Dorsolateral prefrontal cortex (tissue), 122 donors: ENCODE measurements at places on chromosomes 6 and 20.

DNA sequence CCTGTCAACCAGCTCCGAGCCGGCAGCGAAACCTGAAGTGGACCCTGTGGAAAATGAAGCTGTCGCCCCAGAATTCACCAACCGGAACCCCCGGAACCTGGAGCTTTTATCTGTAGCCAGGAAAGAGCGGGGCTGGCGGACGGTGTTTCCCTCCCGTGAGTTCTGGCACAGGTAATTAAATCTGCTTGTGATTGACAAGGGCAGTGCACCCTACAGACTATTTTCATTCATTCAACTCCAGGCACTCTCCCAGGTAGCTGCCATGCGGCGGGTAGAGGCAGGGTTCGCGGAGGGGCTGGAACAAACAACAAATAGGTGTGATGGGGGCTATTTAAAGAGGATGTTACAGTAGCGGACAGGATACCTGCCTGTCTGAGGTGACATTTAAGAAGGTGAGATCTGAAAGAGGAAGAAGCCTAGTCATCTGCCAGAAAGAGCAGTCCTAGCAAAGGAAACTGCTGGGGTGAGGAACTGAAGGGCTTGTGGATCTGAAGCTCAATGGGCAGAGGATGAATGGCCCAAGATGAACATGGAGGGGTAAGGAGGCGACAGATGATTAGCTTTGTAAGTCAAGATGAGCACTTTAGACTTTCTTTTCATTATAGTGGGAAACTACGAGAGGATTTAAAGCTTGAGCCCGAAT lies 810 bp downstream of the MRPL18 start:
- no peak for DNase-seq

- no peak for DNase-seq
Measured at GRCh38 chr6:12474167-12475140, 184.3 kb downstream of the EDN1 start.

DNA sequence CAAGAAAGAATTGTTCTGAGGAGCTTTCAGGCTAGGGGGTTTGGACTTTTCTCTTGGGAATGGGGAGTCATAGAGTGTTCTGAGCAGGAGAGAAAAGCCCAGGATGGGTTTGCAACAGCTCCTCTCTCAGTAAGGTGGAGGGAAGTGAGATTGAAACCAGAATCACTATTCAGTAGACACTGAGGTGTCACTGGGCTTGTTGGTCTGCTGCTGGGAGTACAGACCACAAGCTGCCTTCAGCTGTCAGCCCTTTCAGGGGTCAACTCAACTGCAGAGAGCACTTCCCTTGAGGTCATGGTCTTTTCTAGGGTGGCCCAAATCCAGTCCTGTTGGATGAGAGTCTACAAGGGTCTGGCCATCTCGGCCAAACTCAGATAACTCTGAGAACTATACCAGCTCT lies 12.9 kb upstream of the FOXA2 start:
- no peak for DNase-seq

DNA sequence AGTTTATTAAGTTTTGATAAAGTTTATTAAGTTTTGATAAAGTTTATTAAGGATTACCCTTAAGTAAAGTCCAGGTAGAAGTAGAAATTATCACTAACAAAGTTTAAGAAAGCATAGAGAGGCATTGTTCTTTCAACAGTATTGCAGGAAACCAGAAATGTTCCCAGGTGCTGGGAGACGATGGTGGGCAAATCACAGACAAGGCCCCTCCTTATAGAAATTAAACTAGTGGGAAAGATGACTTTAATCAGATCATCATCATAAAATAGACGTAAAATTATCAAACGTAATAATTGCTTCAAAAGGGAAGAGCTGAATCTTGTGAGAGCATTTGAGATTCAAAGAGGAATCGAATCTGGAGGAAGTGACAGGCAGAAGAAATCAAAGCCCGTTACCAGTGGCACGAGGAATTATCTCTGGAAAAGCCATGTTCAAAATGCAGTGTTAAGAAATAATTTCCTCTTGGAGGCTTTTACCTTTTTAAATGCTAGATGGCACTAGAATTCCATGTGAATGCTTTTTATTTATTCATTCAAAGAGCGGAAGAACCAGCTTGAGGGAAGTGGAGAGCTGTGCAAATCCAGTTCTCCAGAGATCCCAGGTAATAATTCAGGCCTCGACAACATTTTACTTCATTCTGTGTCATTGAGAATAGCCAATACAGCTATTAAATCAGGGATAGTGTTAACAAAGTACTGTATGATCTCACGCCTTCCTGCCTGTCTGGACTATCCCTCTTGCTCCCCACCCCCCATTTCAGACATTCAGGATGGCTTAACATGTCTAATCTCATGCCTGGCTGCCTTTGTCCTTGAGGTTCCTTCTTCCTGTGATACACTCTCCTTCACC lies 1.0 kb upstream of the APMAP start:
- DNase-seq: peak; percentile 21

DNA sequence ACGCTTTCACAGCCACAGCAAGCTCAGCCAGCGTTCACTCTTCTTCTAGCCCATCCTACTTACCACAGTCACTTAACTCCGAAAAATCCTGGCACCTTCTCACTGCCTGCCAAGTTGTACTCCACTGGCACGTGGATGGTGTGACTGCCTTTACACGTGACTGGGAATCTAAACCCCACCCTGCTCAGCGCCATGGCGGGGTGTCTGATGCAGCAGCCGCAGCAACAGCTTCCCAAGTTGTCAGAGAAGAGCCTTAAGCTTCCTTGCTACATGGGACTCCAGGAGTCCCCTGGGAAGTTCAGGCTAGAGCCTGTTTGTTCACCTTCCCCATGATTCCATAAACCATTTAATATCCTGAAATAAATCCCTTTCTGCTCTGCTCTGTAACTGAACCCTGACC lies 61.9 kb upstream of the FOXC1 start:
- DNase-seq: no peak

DNA sequence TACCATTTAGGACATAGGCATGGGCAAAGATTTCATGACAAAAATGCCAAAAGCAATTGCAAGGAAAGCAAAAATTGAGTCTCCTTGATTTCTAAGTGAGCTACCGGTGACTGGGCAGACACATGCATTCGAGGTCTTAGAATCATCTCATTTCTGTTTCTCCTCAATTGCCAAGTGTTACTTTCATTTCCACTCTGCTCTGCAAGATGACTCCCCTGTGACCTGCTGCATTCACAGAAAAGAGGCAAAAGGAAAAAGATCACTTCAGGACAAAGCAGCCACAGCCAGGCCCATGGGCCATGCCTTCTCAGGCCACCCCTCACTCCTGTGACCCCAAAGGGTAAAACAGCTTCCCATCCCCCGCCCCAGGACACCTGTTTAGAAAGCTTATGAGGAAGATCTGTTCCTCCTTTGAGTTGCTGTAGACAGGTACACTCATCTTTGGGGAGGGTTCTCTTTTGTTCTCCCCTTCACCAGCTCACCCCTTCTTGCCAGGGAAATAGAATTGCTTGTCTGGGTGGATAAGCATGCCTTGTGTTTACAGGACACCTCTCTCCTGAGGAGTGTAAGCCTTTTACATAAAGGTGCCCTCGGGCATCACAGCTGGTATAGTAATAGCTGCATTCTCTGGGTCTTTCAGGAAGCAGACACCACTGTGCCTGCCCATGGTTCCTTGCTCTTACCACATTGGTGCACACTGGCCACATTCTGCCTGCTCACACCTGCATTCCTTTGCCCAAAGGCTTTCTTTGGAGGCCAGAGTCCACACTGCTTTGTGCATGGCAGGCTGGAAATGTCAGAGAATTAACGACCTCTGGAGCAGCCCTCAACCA lies 105.0 kb downstream of the SLC24A3 start:
- no peak for DNase-seq

DNA sequence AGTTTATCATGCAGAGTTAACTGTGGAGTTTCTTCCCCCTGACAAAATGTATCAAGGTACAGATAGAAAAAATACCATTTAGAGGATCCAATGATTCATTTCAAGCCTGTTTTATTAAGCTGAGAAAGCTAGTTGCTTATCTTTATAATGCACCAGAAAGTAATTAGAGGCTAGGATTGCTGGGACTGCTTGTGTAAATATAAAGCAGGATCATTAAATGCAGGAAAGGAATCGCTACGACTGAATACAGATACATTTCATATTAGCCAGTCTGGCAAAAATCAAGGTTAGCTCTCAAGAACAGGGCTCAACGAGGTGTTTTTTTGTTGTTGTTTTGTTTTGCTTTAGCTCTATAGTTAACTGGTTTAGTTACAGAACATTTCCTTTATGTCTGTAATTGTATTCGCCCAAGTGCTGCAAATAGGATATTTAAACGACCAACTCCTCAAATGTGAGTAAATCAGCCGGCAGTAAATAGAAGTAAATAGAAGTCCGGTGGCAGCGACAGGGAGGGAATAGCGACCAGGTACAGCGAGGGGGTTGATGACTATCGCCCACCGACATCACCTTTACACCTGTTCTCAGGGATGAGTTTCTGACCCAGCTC lies 748 bp downstream of the UBE2J1 start:
- DNase-seq: no peak

DNA sequence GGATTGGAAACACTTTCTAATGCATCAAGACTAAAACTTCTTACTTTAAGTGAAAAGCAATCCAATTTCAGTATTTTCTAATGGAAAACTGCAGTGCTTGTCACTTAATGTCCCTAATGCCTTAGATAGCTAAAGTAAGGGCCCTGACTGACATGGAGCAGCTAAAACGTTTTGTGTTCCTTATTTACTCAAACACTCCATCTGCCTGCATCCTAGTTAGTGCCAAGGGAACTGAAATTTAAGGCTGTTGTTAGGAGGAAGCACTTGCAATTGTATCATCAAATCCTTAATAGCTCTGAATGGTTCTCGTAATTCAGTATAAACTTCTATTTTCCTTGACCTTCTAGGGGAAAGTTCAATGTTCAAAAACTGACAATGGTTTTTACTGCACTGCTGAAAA lies 127.4 kb downstream of the GJA10 start:
- no peak for DNase-seq

DNA sequence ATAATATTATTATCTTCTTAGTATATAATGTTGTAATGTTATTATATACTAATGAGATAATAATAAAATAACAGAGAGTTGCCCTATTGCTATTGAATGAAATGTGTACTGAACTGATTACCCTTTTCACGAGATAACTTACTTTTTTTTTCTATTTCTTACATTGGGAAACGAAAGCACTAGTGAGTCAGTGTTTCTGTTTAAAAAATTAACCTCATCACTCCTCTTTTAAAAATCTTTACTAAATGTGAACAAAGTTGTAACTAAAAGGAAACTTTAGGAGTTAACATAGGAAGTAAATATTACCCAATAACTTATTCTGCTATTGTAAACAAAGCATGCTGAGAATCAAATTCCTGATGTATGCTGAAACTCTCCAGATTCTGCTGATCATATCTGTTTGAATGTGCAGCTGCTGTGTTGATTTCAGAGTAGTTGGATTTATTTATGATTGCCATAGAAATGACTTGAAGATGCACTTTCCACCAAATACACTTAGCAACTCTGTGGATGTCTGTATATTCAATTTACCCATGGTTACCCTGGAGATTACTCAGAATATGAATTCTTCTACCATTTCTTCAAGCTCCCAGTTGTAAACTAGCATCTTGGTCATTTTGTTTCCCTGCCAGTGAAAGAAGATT lies 523.4 kb downstream of the TENT5A start:
- no peak for DNase-seq

DNA sequence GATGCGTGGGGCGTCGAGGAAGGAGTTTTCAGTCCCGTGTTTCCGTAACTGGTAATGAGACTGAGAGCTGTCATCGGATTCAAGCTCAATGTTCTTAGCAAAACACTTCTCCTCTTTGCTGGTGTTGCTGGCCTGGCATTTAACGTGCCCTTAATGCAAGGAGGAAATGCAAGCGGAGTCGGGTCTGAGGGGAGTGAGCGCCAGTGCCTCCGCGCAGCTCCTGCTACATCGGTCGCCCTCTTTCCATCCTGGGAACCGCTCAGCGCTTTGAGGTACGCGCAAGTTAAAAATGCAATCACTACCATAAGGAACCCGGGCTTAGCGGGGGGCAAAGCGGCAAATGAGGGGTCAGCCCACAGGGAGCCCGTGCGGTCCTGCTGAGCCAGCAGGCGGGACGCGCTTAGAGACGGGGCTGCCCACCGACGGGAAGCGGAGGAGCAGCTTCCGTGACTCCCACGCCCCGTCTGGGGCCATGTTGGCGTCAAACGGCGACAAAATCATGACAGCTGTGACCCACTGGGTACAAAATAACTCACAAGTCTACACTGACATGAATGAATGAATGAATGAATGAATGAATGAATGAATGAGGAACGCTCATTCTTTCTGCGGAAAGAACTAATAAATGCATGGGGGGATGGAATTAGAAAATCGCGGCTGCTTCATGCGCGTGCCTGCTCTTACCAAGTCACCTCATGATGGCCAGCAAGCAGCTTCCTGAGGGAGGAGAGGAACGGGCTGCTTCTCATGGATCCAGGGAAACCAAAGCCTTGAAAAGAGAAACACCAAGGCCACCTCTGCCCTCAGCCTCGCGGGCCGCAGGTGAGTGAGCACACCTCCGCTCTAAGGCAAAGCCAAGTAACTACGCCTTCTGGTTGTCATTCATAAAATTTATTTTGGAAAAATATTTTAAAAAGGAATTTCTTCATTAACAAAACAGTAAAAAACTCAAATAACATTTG lies 9.3 kb downstream of the DLL1 start:
- DNase-seq: no peak

DNA sequence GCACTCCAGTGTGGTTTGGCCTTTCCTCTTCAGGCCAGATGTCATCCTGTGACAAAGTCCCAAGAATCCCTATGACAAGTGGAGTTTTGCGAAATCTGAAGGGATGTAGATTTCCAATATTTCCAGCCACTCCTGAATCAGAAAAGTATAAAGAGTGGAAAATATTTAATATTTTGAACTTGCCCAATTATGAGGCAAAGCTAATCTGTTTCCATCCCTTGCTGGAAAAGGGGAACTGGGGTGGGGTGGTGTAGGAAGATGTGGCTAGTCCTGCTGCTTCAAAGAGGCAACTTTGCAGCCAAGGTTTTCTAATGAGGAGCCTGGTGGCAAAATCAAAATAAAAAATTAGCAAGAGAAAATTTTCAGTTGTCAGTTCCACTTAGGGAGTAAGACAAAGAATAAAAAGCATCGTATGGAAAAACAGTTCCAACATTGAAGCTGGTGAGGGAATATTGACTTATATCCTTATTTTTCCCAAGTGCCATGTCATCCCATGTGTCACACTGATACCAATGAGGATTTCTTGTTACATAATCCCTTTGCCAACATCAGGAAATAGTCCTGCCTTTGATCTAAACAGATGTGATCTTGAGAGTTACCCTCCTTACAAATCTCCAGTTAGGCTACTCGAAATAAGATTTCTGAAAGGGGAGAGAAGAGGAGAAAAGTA lies 480.0 kb upstream of the JARID2 start:
- no peak for DNase-seq

DNA sequence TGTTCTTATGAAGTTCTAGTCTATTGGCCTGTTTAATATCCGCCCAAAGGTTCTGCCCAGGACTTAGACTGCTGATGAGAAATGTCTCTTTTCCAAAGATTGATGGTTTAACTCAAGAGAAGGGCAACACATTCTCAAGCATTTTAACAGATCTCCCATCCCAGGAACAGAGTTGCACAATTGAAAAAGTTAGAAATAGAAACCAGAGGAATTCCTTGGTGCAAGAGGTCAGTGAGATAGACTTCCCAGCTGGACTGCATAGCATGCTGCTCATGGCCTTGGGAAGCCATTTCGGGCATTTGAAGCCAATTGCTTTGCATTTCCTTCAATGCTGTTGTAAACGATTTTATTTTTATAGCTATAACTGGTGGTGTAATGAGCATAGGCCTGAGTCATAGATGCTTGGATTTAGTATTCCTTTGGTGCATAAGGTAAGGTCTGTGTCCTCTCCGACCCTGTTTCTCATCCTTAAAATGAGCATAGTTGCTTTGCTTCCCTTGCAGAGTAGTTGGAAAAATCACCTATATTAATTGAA lies 292.2 kb upstream of the JAG1 start:
- DNase-seq: no peak

GRCh38 chr6:37129566-37129965 lies 40.4 kb upstream of the PIM1 start:
- no peak for DNase-seq
